Brain microvascular endothelial cell (primary cell): ENCODE measurements at places on chromosomes 11 and 22.

DNA sequence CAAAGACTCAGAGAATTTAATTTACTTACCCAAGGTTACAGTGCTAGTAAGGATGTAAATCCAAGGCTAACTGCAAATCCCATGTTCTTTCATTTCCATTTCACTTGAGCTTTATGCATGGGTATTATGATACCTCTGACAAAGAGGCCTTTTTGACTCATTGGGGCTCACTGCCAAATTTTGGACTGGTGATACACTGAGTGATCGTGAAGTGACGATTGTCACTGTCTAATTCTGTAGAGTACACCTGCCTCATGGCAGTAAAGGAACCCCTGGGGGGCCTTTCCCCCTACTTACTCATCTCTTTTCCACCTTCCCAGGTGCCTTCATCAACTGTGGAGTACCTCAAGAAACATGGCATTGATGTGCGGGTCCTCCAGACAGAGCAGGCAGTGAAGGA lies 50.9 kb downstream of the AAMDC start:
- DNase-seq = no peak

DNA sequence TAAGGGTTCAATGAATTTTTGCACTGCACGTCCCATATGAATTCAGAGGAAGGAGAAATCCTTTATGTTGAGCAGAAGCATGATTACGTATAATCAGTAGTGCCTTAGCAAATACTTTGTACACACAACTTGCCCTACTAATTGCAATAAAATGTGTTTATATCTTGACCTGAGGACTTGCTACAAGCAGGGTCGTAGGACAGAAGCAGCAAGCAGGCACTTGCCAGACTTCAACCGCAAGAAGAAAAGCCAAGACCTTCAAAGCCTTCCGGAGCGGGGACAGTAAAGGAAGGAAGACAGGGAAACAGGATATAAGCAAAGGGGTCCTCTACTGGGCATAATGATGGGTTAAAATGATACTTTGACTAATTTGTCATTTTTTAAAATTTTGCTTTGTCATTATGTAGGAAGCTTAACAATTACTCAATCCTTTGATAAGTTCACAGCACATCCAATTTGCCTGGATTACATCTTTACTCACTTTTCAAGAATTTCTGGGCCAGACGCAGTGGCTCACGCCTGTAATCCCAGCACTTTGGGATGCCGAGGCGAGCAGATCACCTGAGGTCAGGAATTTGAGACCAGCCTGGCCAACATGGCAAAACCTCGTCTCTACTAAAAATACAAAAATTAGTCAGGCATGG lies 23.2 kb upstream of the UBASH3B start:
- DNase-seq = no peak

- DNase-seq = no peak
These were observed 138.1 kb upstream of the SORL1-AS1 start for GRCh38 chr11:121590772-121591404.

GRCh38 chr11:107018219-107018901 lies at the start of gene GUCY1A2:
Gene GUCY1A2, minus strand, starts transcription at chr11:107018476. Its CDS starts 421 bp downstream, at chr11:107018055.
- no peak for DNase-seq

- DNase-seq = peak; percentile 98
These were observed 19.3 kb downstream of the CREB3L1 start for GRCh38 chr11:46296528-46297448.

GRCh38 chr22:24067587-24068376 lies 56.7 kb downstream of the CABIN1 start:
- no peak for DNase-seq

DNA sequence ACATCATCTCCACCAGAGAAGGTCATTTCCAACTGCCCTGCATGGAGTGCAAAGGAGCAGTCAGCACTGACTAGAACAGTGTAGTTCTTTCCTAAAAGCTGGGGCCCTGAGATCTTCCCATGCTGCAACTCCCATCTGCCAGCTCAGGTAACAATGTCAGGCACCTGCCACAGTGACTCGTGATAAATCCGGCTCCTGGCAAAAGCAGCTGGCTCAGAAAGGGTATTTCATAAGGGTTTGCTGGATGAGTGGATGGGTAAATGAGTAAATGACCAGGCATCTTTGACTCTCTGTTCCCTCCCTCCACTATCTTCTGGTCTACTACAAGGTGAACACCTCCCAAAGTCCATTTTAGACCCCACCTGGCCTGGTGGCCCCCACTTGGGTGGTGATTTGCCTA lies 403.6 kb downstream of the NXPE2 start:
- DNase-seq = no peak

- no peak for DNase-seq
These were observed 11.9 kb upstream of the CLMP start for GRCh38 chr11:123206791-123207434.

- DNase-seq = peak; percentile 9
These were observed 140.4 kb upstream of the LUZP2 start for GRCh38 chr11:24356501-24356900.

GRCh38 chr11:13126430-13126829 lies 117.3 kb downstream of the RASSF10 start:
- DNase-seq = peak; percentile 93

DNA sequence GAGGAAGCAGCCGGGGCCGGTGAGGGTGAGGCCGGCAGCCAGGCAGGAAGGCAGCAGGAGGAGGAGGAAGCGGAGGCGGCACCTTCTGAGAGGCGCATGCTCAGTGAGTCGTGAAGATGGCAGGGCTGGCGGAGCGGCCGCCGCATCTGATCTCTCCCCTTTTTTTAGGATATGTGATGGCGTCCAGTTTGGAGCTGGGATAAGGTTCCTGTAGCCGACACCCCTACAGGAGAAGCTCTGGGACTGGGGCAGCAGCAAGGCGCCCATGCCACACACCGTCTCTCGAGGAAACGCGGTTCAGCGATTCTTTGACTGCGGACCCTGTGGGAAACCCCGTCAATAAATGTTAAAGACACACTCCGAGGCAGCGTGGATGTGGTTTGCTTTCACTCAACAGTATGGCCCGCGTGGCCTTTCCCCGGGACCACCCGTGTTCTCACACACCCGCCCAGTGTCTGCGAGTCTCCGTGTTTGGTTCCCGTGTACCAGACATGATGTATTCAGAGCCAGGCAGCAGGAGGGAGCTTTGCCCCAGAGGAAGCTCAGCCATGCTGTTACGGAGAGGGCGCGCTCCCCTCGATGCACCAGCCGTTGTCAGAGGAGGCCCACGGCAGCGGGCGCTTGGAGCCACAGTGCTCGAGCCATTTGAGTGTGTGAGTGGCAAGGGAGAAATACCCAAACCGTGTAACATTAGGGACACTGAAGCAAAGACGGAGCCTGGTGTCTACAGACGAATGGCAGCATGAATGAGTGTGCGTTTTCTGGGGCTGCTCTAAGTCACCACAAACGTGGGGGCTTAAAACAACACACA lies 27.7 kb upstream of the PARVB start:
- DNase-seq = no peak

DNA sequence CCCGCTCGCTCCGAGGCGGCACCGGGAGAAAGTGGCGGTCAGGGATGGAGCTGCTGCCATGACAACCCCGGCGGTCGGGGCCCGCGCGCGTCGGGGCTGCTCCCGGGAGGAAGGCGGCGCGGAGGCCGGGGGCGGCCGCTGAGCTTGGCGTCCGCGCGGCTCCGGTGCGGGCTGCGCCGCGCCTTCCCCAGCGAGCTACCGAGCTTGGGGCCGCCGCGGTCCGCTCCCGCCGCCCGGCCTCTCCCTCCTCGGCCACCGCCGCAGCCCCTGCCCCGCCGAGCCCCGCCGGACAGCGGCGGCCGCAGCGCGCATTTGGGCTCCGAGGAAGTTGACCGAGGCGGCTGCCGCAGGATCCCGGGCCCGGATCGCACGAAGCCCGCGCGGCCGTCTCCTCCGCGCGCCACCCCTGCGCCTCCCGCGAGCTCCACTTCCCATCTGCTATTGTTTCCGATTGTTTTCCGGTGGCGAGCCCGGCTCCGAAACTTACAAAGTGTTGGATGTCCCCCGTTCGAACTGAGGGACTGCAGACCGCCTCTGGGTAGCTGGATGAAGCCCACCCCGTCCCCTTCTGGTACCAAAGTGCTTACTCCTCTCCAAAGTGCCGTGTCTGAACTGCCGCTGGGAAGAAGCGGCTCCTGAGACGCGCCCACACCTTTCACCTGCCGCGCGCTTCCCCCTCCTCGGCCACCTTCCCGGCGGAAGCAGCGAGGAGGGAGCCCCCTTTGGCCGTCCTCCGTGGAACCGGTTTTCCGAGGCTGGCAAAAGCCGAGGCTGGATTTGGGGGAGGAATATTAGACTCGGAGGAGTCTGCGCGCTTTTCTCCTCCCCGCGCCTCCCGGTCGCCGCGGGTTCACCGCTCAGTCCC lies 540.3 kb downstream of the NTM start:
- peak; percentile 47 for DNase-seq

- DNase-seq = no peak
These were observed 838 bp downstream of the FKBP2 start for GRCh38 chr11:64241491-64242374.

- DNase-seq = no peak
These were observed 35.9 kb downstream of the KCNQ1OT1 start for GRCh38 chr11:2663915-2664314.

DNA sequence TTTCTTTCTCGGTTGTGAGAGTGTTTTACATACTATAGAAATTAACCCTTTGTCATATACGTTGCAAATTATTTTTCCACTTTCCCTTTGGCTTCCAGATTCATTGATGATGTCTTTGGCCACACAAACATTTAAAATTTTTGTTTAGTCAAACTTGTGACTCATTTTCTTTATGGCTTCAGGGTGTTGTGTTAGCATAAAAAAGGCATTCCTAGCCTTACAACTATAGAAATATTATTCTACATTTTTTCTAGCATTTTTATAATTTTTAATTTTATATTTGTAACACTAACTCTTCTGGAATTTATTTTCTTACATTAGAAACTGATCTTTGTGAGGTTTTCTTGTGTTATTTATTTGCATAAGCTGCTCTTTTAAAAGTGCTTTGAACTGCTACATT lies 12.1 kb downstream of the GRIA4 start:
- DNase-seq = no peak

- no peak for DNase-seq
These were observed 177.2 kb downstream of the SHANK2 start for GRCh38 chr11:71075116-71075720.

DNA sequence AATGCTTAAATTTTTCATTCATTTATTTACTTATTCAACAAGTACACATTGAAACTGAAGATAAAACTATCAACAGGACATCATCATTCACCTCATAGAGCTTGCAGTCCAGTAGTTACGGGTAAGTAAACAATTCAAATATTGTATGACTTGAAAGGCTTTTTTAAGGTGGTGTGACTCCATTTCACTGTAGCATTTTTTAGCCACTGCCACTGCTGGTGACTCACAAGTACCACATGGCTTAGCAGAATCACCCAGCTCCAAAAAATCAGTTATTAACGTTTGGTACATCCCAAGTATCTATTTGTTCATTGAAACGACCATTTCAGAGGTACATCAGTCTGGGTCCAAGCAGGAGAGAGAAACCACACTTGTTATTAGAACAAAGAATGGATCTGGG lies 427.9 kb upstream of the DDI1 start:
- peak; percentile 59 for DNase-seq

- DNase-seq = no peak
These were observed 3.7 kb upstream of the MS4A2 start for GRCh38 chr11:60084631-60085273.

- no peak for DNase-seq
These were observed 9.9 kb downstream of the ADAMTS15 start for GRCh38 chr11:130458410-130458729.

GRCh38 chr11:11895672-11896071 lies 53.9 kb downstream of the USP47 start:
- no peak for DNase-seq

GRCh38 chr22:22034469-22035132 lies 52.0 kb upstream of the TOP3B start:
- DNase-seq = no peak

DNA sequence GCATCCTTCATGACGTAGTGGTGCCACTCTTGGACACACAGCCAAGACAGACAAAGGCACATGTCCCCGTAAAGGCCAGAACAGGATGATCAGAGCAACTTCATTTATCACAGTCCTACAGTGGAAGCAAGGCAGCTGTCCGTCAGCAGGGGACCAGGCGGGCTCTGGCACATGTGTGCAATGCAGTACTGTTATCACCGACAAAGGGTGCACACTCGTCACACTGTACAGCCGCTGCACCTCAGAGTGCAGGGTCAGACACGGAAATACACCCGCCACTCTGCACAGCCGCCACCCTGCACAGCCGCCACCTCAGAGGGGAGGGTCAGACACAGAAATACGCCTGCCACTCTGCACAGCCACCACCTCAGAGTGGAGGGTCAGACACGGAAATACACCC lies 13.4 kb upstream of the IL17REL start:
- DNase-seq = no peak

GRCh38 chr11:111774955-111775710 lies 8.9 kb upstream of the PPP2R1B start:
- no peak for DNase-seq

DNA sequence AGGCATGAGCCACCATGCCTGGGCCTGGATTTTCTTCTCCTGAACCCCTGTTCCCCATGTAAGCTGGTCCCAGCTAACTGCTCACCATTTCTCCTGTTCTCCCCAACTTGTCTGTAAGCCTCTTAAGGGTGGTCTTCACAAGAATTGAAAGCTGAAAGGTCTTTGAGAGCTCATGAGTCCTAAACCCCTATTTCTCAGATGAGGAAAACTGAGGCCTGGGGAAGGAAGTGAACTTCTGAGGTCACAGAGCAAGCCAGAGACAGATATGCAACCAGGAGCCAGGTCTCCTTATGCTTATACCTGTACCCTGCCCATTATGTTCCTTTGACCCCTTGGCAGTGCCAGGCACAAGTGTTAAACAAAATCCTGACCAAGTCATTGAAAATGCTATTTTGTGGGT lies 16.3 kb downstream of the NPTXR start:
- no peak for DNase-seq

DNA sequence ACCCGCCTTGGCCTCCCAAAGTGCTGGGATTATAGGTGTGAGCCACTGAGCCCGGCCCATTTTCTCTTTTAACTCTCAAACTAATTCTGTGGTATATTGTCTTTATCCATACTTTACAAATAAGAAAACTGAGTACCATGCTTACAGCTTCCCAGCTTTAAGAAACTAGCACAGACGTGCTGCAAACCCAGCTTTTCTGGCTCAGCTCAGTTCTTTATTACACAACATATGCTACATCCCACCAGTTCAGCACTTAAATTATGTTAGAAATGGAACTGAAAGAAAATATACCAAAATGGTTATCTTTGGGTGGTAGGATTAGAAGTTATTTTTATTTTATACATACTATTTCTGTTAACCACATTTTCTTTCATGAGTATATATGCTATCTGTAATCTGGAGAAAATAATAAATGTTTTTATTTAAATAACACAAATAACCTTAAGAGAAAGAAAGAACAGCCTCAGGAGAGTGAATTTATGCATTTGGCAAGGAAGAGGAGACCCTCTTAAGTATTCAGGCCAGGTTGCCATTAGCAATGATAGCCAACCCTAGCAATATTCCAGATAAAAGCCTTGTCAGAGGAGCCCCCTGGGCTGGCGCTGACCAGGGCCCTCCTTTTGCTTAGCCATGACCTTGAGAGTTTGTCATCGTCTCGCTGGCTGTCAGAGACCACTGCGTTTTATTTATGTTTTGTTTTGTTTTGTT lies 33.8 kb downstream of the SLN start:
- no peak for DNase-seq

DNA sequence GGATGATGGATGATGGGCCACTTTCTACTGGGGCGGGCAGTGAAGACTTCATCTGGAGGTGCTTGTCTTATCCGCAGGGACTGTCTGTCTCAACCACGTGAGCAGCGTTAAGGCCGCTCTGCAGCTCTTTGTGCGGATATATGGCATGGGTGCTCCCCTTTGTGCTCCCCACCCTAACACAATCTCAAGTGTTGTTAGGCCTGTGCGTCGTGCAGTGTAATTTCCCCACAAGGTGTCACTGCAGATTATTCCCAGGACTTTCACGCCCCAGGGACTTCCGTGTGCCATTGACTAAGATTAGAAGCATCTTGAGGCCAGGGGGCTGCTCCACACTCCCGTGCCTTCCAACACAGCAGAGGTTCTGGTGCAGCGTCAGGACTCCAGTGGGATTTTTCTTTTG lies 65.3 kb downstream of the TBC1D22A start:
- DNase-seq = no peak
